ENCODE measurements at places on chromosomes 16 and 17. TPM values are rescaled to one million over a fixed set of nuclear protein-coding genes. Genes with fewer than 3 reads are reported as not detected.

TBC1D28 gene
- not detected for polyA plus RNA-seq

CCDC154 gene
- 22.9 TPM for polyA plus RNA-seq

GINS2 gene
- 0.33 TPM for polyA plus RNA-seq

RND2 gene
- polyA plus RNA-seq, result 0.06 TPM

HSD17B1 gene
- 1.5 TPM for polyA plus RNA-seq

NSF gene
- 12.8 TPM for polyA plus RNA-seq

GLIS2 gene
- not detected for polyA plus RNA-seq

EIF5A gene
- polyA plus RNA-seq, result 769 TPM

ZNF48 gene
- polyA plus RNA-seq, result 4.0 TPM

PMP22 gene
- not detected for polyA plus RNA-seq

STX1B gene
- 1.8 TPM for polyA plus RNA-seq

- no peaks in the 10 kb centered on the region for H3K27me3 ChIP-seq
- no peak overlapping the region for H3K27ac ChIP-seq
- no peaks in the 10 kb centered on the region for H3K36me3 ChIP-seq
- H3K4me3 ChIP-seq, result no peak overlapping the region
- H3K4me1 ChIP-seq, result no peaks in the 10 kb centered on the region
- DNase-seq, result no peak
These were observed 30.2 kb upstream of the CBLN1 start for GRCh38 chr16:49311823-49312222.

GRCh38 chr17:51060396-51060795 lies 60.3 kb downstream of the SPAG9 start:
- DNase-seq, result no peak
- H3K36me3 ChIP-seq, result peaks cover 4% of the 10 kb centered on the region
- no peaks in the 10 kb centered on the region for H3K27me3 ChIP-seq
- no peak overlapping the region for H3K4me3 ChIP-seq
- H3K27ac ChIP-seq, result no peak overlapping the region

DNA sequence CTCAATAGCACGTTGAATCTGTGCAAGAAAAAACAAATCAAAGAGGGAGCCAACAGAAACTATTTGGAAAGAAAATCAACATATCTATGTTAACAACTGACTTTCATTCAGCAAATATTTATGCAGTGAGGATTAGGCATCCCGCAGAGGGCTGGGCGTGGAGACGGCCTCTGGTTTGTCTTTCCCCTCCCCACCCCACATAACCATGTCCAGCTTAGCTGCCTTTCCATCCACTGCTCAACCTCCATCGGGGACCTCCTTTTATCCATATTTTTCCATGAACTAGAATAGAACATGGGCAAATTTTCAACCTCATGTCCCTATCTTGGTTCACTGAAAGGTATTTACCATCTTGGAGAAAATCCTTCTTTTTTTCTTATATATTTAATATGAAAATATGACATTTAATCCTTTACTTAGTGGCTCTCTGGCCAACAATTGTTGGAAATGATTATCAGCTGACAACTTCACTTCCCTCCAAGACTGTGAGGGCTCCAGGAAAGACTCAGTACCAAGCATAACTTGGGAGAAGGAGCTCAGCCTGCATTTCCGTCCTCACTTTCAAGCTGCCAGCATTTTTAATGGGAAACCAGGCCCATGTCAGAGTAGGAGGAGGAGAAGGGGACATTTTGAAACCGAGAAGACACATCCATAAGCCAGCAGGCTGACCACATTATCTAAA lies 462.6 kb upstream of the MAF start:
- H3K27me3 ChIP-seq, result no peaks in the 10 kb centered on the region

DNA sequence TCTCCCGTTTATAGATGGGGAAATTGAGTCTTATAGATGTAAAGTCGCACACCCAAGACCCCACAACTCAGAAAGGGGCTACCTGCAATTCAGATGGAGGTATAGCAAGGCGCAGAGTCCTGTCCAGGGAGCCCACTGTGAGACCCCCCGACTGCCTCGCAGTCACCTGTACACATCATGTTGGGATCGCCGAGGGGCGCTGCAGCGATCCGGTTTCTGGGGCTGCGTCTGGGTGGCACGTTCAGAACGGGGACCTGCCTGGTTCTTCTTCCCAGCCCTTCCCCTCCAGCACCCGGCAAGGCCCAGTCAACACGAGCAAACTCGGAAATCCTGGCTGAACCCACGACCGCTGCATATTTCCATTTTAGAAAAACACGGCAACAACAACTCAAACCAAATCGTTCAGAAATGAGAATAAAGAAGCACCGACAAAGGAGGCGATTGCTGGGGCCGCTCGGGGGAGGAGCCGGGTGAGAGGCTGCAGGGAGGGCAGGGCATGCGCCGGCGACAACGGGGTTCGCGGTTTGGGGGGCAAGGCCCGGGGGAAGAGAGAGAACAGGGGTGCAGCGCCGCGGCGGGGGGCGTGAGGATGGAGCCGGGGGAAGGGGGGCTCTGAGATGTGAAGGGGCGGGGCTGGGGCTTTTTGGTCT lies 643 bp downstream of the HSDL1 start:
- H3K4me3 ChIP-seq, result peak overlapping the region; percentile 75
- no peaks in the 10 kb centered on the region for H3K27me3 ChIP-seq
- H3K36me3 ChIP-seq, result no peaks in the 10 kb centered on the region
- peak overlapping the region; percentile 86 for H3K27ac ChIP-seq

- H3K36me3 ChIP-seq, result no peaks in the 10 kb centered on the region
- peaks cover 7% of the 10 kb centered on the region for H3K27me3 ChIP-seq
- no peak overlapping the region for H3K4me3 ChIP-seq
- DNase-seq, result no peak
- no peaks in the 10 kb centered on the region for H3K4me1 ChIP-seq
These were observed 31.9 kb upstream of the C16orf78 start for GRCh38 chr16:49341706-49342105.

- peak; percentile 85 for DNase-seq
- H3K4me3 ChIP-seq, result peak overlapping the region; percentile 98
- H3K4me1 ChIP-seq, result peaks cover 72% of the 10 kb centered on the region
- peaks cover 49% of the 10 kb centered on the region for H3K36me3 ChIP-seq
- no peaks in the 10 kb centered on the region for H3K27me3 ChIP-seq
These were observed 717 bp downstream of the CYBA start for GRCh38 chr16:88649924-88650748.

DNA sequence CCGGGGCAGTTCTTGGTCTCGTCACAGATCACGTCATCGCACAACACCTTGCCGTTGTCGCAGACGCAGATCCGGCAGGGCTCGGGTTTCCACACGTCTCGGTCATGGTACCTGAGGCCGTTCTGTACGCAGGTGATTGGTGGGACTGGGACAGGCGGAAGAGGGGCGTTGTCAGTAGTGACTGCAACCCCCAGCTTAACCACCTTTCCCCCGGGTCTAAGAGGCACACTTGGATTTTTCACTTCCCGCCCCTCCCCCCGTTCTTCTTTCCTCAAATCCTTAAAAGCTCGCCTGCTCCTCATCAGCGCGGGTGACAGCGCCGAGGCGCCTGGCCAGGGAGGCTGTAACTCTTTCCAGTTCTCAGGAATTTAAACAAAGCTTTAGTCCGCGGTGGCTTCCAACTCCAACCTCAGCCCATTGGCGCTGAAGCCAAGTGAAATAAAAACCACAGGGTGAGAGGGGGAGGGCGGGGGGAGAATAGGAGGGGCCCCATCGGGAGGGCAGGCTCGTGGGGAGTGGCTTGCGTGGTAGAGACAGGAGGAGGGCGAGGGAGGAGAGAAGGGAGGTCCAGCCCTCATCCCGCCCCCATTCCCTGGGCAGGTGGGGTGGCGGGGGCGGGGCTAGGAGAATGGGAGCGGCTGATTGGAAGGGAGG lies 1.5 kb downstream of the COL1A1 start:
- peak overlapping the region; percentile 28 for H3K4me3 ChIP-seq
- no peaks in the 10 kb centered on the region for H3K36me3 ChIP-seq
- H3K27ac ChIP-seq, result no peak overlapping the region

DNA sequence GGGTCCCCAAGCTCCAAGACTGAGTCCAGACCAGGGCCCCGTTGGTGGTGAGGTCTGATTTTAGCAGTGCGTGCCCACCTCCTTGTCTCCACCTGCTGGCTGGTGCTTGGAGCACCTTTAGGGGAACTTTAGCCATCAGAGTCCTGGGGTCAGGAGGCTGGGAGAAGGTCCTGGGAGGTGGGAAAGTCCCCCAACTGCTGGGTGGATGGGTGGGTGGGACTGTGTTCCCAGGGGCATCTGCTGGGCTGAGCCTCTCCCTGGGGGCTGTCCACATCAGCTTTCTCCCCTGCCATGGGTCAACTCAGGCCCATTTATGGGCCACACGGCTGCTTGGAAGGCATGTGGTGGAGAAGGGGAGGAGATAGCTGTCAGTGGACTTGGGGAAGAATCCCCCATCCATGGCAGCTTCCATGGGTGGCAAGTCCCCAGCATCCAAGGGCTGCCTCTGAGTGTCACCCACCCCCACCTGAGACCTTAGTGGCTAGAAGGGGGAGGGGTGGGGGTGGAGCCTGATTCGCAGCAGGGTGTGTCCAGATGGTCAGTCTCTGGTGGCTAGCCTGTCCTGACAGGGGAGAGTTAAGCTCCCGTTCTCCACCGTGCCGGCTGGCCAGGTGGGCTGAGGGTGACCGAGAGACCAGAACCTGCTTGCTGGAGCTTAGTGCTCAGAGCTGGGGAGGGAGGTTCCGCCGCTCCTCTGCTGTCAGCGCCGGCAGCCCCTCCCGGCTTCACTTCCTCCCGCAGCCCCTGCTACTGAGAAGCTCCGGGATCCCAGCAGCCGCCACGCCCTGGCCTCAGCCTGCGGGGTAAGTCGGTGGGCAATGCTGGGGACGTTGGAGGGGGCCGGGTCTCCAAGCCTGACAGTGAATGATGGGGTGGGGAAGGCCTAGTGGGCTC lies at the start of gene TRPV2:
Gene TRPV2 (plus strand): TSS at position 541 of the 894 bp plus-strand sequence. CDS start 2,098 bp downstream, outside the sequence.
- peaks cover 48% of the 10 kb centered on the region for H3K4me1 ChIP-seq
- peak; percentile 73 for DNase-seq
- no peaks in the 10 kb centered on the region for H3K27me3 ChIP-seq
- H3K4me3 ChIP-seq, result peak within 1 kb of the TSS; percentile 53

DNA sequence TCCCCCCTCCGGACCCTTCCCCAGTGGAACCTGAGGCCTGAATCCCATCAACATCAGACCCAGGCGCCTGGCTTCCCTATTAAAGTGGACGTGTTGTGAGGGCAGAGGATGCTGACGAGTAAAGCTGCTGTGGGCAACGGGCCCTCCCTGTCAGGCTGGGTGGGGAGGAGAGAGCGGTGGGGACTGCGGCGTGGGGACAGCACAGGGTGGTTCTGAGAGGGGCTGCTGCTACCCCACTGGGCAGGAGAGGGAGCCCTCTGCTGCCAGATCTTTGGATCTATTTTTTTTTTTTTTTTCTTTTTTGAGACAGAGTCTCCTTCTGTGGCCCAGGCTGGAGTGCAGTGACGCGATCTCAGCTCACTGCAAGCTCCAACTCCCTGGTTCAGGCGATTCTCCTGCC lies 5.9 kb downstream of the CA5A start:
- no peak overlapping the region for H3K4me3 ChIP-seq
- no peaks in the 10 kb centered on the region for H3K36me3 ChIP-seq
- no peak overlapping the region for H3K27ac ChIP-seq
- no peak for DNase-seq

DNA sequence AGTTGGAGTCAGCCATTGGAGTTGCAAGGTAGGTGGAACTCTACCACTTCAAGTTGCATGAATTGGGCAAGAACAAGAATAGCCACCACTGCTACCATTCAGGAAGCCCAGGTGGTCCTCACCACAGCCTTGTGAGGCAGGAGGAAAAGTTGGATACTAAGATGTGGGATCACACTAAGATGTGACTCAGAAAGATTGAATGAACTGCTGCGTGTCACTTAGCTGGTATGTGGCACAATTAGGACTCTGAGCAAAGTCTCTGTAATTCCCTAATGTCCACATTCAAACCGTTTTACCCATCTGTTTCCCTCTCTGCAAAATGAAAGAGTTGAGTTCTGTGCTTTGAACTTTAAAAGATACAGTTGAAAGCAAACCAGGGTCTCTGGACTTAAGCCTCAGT lies 44.7 kb upstream of the HS3ST3A1 start:
- H3K27ac ChIP-seq, result no peak overlapping the region
- no peaks in the 10 kb centered on the region for H3K36me3 ChIP-seq
- no peaks in the 10 kb centered on the region for H3K27me3 ChIP-seq
- H3K4me3 ChIP-seq, result no peak overlapping the region

GRCh38 chr16:2690852-2691251 lies 8.5 kb downstream of the KCTD5 start:
- no peak overlapping the region for H3K27ac ChIP-seq
- no peak overlapping the region for H3K4me3 ChIP-seq
- H3K36me3 ChIP-seq, result peaks cover 19% of the 10 kb centered on the region
- no peak for DNase-seq
- H3K4me1 ChIP-seq, result peaks cover 14% of the 10 kb centered on the region

DNA sequence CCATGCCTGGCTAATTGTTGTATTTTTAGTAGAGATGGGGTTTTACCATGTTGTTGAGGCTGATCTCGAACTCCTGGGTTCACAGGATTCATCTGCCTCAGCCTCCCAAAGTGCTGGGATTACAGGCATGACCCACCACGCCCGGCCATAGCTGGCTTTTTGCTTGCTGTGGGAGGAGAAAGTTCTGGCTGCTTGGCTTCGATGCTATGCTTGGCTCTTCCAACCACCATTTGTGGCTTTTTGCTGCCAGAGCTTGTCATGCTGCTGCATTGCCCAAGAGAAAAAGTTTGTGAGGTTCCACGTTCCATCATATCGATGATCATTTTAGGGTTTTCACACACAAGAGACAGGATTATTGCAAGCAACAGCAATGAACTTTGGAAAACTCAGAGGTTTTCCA lies 16.2 kb downstream of the BMERB1 start:
- no peak overlapping the region for H3K4me3 ChIP-seq
- no peaks in the 10 kb centered on the region for H3K36me3 ChIP-seq

DNA sequence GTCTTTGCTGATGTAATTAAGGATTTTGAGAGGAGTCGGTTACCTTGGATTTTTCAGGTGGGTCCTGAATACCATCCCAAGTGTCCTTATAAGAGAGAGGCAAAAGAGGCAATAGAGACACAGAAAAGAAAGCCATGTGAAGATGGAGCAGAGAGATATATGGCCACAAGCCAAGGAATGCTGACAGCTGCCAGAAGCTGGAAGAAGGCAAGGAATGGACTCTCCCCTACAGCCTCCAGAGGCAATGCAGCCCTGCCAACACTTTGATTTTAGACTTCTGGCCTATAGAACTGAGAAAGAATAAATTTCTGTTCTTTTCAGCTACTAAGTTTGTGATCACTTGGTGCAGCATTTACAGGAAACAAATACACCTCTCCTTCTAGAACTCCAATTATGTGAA lies 8.2 kb upstream of the RNFT1 start:
- H3K27me3 ChIP-seq, result no peaks in the 10 kb centered on the region
- H3K4me1 ChIP-seq, result no peaks in the 10 kb centered on the region
- H3K27ac ChIP-seq, result no peak overlapping the region

GRCh38 chr17:51121620-51122472 lies 1.2 kb upstream of the SPAG9 start:
- peak overlapping the region; percentile 81 for H3K4me3 ChIP-seq
- H3K4me1 ChIP-seq, result peaks cover 28% of the 10 kb centered on the region
- DNase-seq, result peak; percentile 80
- no peaks in the 10 kb centered on the region for H3K27me3 ChIP-seq
- no peaks in the 10 kb centered on the region for H3K36me3 ChIP-seq
- peak overlapping the region; percentile 94 for H3K27ac ChIP-seq
